Epithelial cell of proximal tubule (primary cell): ENCODE measurements at places on chromosomes 7 and 10. TPM values are rescaled to one million over a fixed set of nuclear protein-coding genes. Genes with fewer than 3 reads are reported as not detected.

Gene RPEL1
- 0.06 and 0.07 TPM in 2 replicates for total RNA-seq

Gene ITGA8
- 0.06 TPM in 1 of 2 replicates, not detected in the other for total RNA-seq

DNA sequence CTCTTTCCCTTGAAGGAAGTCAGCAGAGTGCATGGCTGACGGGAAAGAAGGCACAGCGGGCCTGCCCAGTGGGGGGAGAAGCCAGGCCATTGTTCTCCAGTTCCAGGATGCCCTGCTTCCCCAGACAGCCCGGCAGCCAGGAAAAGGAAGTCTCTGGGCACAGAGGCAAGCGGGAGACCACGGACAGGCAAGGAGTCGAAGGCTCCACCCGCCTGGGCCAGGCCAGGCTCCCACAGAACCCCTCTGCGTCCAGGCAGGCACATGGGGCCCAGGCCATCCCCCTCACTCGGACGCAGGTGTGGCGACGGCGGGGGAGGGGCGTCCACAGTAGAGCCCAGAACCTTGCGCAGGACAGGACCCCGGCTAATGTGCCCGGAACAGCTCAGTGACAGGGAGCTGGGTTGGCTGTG is 8.7 kb downstream of the GPR146 start:
- no peak for DNase-seq

- no peak for DNase-seq
These were observed 44.0 kb upstream of the COL13A1 start for GRCh38 chr10:69757553-69758309.

- no peak for DNase-seq
These were observed 18.5 kb downstream of the KNDC1 start for GRCh38 chr10:133178357-133179127.

Gene KCNH2
- total RNA-seq, result 1.9 TPM in 2 replicates

Gene PNLIPRP3
- total RNA-seq, result not detected in 2 replicates

GRCh38 chr7:32164341-32164996 is 94.3 kb upstream of the PDE1C start:
- peak; percentile 62 for DNase-seq

Gene PON1
- total RNA-seq, result not detected in 2 replicates

Gene ADCY1
- total RNA-seq, result 0.51 and 1.2 TPM in 2 replicates

Gene C10orf62
- 0.12 TPM in 1 of 2 replicates, not detected in the other for total RNA-seq

GRCh38 chr10:117861329-117861728 is 185.4 kb downstream of the RAB11FIP2 start:
- DNase-seq, result no peak

GRCh38 chr7:132394283-132395198 is 181.7 kb downstream of the PLXNA4 start:
- no peak for DNase-seq

Gene MSMB
- not detected in 2 replicates for total RNA-seq

Gene SYT15
- 0.14 TPM in 1 of 2 replicates, not detected in the other for total RNA-seq

Gene KLF14
- 0.14 TPM in 1 of 2 replicates, not detected in the other for total RNA-seq

- DNase-seq, result peak; percentile 52
These were observed 80.5 kb upstream of the TMEM106B start for GRCh38 chr7:12130609-12131008.

DNA sequence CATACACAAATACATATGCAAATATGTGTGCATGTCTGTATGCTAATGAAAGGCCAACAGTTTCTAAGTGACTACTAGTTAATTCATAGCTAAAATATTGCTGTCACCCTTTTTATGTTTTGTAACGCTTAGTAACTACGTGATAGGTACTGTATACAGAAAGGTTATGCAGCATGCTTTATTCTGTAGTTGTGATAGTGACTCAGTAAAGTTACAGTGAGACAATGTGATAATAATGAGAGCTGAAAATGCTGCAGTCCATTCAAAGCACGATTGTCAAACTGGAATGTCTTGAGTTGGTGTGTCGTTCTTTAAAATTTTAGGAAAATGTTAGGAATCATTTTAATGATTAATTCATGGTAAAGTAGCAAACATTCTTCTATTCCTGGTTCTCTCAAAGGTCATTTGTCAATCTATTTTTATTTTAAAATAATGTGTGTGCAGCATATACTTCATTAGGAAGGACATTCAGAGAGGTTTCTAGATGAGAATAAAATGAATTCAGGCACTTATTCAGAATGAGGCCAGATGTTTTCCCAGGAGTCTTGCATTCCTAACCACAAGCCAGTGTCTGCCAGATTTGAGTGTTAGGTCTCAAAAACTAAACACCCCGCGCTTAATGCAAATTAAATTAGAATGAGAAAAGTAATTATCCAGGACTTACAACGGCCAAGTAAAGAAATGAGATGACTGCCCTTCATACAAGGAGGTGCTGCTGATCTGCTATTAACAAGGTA is 408.8 kb upstream of the FZD8 start:
- no peak for DNase-seq

- no peak for DNase-seq
These were observed 240.1 kb upstream of the ADARB2 start for GRCh38 chr10:1977461-1977860.

GRCh38 chr7:138602451-138602850 is 98.7 kb downstream of the SVOPL start:
- DNase-seq, result no peak

DNA sequence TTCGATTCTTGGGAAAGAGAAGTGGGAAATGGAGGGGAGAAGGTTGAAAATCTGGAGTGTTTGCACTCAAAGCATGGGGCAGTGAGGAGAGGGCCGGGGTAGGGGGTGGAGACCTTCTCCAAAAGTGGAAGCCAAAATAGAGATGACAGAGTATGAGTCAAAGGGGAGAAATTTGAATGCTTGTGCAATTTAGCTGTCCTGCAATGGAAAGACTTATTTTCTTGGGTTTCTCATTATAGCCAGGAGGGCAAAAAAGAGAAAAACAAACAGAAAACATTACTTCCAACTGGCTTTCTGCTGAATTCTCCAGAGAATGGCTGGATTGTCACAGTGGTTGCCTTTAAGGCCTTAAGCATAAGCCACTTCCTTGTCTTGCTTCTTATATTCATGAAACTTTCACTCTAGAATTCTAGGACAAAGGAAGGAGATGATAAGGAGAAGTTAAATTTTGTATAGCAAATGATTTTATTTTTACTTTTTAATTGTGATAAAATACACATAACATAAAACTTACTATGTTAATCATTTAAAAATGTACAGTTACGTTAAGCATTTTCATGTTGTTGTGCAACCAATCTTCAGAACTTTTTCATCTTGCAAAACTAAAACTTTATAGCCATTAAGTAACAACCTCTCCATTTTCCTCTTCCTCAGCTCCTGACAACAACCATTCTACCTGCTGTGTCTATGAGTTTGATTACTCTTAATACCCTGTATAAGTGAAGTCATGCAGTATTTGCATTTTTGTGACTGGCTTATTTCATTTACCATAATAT is 100.2 kb downstream of the GPR85 start:
- peak; percentile 7 for DNase-seq

Gene MYOF
- total RNA-seq, result 185 and 208 TPM in 2 replicates

DNA sequence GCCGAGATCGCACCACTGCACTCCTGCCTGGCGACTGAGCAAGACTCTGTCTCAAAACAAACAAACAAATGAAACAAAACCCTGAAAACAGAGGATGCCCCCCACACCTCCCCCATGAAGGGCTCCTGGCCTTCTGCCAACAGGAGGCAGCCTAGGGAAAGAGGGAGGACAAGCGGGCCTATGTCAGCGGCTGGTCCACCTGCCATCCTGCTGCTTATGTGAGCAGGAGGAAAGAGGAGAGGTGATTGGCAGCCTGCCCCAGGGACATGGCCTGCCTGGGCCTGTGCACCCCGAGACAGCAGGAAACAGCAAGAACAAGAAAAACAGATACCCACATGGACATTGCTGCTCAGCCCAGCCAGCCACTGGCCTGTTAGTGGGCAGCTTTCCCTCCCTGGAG is 9.1 kb upstream of the ZNF316 start:
- DNase-seq, result no peak

Gene MRPL43
- 99.6 and 134 TPM in 2 replicates for total RNA-seq

Gene CAV2
- total RNA-seq, result 81.7 and 94.1 TPM in 2 replicates

DNA sequence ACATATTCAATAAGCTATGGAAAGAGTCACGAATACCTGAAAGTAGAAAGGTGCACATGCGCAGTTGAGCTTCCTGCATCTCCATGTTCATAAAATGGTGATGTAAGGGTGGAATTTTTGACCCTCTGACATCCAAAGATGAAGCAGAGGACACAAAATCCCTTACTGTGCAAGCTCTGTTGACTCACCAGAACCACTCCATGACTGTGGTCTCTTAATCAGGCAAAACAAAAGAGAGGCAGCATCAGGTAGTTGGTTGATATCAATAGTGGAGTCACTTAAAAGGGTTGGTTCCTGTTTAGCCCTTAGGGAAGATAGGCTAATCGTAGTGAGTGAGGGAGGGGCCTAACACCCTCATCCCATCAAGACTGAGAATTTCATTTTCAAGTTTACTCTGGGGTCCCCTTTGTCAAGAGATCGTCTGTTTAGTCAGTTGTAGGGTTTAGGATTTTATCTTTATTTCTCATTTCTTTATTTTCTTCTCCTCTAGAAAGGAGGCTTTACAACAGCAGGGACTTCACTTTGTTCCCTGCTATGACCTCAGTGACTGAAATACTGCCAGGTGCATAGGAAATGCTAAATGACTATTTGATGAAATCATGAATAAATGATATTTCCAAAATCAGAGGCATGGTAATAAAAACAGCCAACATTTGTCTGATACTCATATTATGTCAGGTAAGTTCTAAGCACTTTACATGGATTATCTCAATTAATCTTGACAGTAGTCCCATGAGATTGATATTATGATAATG is 98.1 kb downstream of the CD36 start:
- DNase-seq, result no peak

Gene ODAD2
- total RNA-seq, result 0.80 and 1.7 TPM in 2 replicates

Gene ABCF2
- 37.8 and 80.5 TPM in 2 replicates for total RNA-seq

GRCh38 chr10:69202332-69202731 is 17.8 kb upstream of the HKDC1 start:
- no peak for DNase-seq

Gene ZPBP
- not detected in 2 replicates for total RNA-seq

GRCh38 chr10:43203448-43204041 is 63.3 kb downstream of the RASGEF1A start:
- DNase-seq, result no peak

Gene POMZP3
- 4.2 and 7.4 TPM in 2 replicates for total RNA-seq

Gene DYNC1I1
- total RNA-seq, result 0.06 and 0.14 TPM in 2 replicates

GRCh38 chr7:83908526-83908925 is 259.6 kb upstream of the SEMA3E start:
- DNase-seq, result no peak

- no peak for DNase-seq
These were observed 145.8 kb downstream of the FRMD4A start for GRCh38 chr10:14184841-14185315.

Gene AUTS2
- total RNA-seq, result 7.3 and 10.0 TPM in 2 replicates

DNA sequence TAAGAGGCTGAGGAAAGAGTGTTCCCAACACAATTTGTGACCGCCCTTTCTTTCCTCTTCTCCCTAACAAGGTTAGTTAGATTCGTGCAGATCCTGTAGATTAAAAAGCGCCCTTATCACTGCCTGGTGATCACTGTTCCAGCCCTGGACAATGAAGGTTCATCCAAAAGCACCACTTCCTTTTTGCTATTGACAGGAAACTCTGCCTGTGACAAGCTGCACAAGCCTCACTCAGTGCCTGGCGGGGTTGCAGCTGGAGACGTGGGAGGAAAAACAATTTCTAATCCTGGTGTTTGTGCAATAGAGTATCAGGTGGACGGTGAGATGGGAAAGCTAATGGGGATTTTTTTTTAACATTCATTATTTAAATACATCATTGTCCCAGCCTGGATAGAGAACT is 105.9 kb upstream of the CAV2 start:
- no peak for DNase-seq

DNA sequence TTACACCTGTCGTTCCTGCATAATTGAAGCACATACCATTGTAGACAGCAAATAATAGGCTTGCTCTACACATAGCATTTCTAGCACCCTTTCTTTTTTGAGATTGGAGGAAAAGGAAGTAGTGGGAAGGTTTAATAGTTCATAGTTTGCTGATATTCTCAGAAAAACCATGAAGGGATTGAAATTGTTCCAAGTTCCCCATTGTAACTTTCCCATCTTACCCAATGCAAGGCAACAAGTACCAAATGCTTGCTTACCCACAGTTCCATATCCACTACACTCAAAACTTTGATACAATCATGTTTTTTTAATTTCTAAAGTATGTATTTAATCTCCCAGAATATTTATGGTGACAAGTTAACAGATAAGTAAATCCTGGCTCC is 13.8 kb downstream of the CYP3A5 start:
- no peak for DNase-seq

DNA sequence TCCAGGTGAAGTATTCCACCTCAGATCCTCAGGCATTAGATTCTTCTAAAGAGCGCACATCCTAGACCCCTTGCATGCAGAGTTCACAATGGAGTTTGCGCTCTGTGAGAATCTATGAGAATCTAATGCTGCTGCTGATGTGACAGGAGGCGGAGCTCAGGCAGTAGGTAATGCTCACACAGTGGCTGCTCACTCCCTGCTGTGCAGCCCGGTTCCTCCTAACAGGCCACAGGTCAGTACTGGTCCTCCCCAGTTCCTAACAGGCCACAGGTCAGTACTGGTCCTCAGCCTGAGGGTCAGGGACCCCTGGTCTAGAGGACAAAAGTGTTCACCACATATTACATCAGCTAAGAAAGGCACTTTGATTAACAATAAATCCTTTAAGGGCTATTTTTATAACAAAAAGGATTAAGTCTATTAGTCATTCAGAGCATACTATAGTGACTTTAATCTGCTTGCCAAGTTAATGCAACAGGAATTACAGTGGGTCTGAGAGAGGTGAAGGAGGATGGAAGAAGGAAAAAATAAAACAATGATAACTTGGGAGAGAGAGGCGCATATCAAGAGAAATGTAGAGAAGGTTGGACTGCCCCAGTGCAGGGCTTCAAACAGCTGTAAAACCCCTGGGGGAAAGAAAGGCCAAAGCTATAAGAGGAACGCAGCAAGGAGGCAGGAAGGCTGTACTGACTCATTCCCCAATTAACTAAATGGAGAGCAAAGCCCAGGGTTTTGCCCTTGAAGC is 49.2 kb downstream of the CUL2 start:
- DNase-seq, result no peak

DNA sequence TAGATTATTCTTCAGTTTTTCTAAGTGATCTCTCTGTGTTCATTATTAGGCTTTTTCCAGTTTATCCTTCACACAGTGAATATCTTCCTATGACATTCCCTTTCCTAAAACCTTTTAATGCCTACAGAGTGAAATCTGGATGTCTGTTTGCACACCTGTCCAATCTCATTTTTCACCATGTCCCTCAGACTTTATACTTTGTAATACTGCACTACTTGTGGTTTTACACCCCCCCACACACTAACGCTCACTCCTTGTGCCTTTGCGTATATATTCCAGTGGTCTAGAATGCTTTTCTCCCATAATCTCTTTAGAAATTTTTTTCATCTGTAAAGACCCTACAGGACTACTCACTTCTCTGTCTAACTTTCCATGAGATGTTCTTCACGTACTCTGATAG is 98.2 kb downstream of the EXOC6 start:
- no peak for DNase-seq

GRCh38 chr7:157033483-157034473 is 23.3 kb upstream of the MNX1 start:
- DNase-seq, result no peak

- DNase-seq, result no peak
These were observed 23.6 kb downstream of the IFIT3 start for GRCh38 chr10:89351412-89351779.

GRCh38 chr7:2499181-2499580 is 20.4 kb upstream of the LFNG start:
- DNase-seq, result no peak

- DNase-seq, result no peak
These were observed 8.4 kb upstream of the GBX1 start for GRCh38 chr7:151175793-151176311.

GRCh38 chr10:93465806-93466675 is 16.1 kb downstream of the MYOF start:
- peak; percentile 92 for DNase-seq

- DNase-seq, result no peak
These were observed 618.0 kb upstream of the LRRTM3 start for GRCh38 chr10:66307826-66308225.
